LHCN-M2 (cell line): ENCODE measurements at places on chromosomes 2 and 18. TPM values are rescaled to one million over a fixed set of nuclear protein-coding genes. Genes with fewer than 3 reads are reported as not detected.

The CD207 gene
- total RNA-seq: not detected in 2 replicates

The RIT2 gene
- total RNA-seq: not detected in 2 replicates

DNA sequence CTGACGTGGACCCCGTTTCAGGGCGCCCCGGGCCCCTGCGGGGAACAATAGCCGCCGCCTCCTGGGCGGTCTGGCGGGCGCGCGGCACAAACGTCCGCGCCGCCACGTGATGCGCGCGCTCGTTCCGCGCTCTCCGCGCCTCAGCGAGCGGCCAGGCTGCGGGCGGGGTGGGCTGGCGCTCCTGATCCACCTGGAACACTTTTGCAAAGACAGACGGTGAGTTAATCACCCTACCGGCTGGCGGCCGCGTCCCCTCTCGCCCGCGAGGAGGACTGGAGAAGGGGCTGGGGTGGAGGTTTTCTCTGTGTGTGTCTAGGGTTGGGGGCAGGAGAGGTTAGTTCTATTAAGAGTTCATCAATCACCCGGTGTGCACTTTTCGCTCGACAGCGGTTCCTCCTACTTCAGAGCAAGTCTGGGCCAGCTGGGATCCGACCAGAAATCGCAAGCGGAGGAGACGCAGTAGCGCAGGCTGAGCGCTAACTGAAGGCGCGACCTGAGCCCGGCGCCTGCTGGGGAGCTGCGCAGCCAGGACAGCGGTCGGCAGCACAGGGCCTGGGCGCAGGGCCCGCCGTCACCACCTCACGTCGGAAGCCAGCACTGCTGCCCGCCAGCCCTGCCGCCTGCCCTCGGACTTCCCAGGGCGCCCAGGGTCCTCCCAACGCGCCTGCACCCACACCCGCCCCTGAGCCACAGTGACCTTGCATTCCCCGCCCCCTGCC is 10.3 kb upstream of the HOXD1 start:
- DNase-seq: no peak

DNA sequence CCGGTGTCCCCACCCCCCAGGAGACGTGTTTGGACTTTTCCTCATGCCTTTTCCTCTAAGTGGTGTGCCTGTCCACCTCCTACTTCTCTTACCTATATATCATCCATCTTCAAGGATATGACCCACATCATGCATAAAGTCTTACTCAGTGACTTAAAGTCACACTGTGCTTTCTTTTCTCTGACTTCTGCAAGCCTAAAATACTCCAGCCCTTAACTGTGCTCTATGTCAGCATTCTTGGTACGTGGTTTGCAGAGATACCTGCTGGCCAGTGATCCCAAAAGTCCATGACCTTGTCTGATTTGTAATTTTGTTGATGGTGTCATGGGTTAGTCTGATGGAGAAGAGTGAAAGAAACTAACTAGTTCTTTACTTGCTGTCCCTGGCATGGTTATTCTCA is 393.6 kb upstream of the NRP2 start:
- no peak for DNase-seq

- DNase-seq: no peak
Measured at GRCh38 chr18:9764011-9764481, 55.9 kb downstream of the RAB31 start.

DNA sequence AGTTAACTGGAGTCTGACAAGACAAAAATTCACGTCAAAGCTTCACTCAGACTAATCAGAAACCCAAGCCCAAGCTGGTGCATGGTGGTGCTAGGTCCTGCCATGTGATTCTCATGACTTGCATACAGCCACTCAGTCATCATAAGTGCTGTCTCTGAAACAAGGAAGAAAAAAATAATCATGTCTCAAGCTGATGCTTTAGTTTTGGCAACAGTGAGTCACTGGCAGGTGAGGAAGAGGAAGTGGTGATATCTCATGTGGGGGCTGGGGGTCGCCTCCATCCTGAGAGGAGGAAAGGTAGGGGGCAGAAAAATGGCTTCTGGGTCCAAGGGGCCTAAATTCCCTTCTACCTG is 136.3 kb downstream of the TMEM163 start:
- DNase-seq: no peak

GRCh38 chr2:27093430-27094352 is 7.1 kb downstream of the KHK start:
- DNase-seq: no peak

The RGPD3 gene
- total RNA-seq: 0.11 and 0.13 TPM in 2 replicates

The SKOR2 gene
- not detected in 2 replicates for total RNA-seq

The NT5DC4 gene
- total RNA-seq: not detected in 2 replicates

The IL36RN gene
- not detected in 2 replicates for total RNA-seq

DNA sequence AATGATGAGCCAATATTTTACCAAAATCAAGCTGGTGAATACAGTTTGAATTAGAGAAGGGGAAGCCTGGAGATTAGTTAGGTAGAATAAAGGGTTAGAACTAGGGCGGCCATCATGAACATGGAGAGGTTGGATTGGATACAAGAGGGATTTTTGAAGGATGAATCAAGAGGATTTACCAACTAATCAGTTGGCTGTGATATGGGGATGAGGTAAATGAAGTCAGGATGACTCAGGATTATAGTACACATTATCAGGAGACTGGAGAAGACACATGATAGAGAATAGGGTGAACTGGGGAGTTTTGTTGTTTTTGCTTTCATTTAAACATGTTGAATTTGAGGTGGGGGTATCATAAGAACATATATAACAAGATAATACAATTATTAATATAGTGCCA is 73.8 kb upstream of the PROKR1 start:
- DNase-seq: peak; percentile 14

DNA sequence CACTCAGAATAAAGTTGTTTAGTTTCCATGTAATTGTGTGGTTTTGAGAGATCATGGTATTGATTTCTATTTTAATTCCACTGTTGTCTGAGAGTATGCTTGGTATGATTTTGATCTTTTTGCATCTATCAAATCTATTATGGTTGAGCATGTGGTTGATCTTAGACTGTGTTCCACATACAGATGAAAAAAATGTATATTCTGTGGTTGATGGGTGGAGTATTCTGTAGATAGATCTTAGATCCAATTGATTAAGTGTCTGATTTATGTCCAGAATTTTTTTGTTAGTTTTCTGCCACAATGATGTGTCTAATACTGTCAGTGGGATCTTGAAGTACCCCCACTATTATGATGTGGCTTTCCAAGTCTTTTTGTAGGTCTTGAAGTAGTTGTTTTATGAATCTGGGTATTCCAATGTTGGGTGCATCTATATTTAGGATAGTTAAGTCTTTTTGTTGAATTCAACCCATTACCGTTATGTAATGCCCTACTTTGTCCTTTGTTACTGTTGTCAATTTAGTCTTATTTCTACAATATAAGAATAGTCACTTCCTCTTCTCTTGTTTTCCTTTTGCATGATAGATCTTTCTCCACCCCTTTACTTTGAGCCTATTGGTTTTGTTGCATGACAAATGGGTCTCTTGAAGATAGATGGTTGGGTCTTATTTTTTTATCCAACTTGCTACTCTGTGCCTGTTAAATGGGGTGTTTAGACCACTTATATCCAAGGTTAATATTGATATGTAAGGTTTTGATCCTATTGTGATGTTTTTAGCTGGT is 101.8 kb downstream of the TRABD2A start:
- DNase-seq: no peak

GRCh38 chr18:42114310-42114943 is 159.4 kb downstream of the PIK3C3 start:
- DNase-seq: peak; percentile 70

DNA sequence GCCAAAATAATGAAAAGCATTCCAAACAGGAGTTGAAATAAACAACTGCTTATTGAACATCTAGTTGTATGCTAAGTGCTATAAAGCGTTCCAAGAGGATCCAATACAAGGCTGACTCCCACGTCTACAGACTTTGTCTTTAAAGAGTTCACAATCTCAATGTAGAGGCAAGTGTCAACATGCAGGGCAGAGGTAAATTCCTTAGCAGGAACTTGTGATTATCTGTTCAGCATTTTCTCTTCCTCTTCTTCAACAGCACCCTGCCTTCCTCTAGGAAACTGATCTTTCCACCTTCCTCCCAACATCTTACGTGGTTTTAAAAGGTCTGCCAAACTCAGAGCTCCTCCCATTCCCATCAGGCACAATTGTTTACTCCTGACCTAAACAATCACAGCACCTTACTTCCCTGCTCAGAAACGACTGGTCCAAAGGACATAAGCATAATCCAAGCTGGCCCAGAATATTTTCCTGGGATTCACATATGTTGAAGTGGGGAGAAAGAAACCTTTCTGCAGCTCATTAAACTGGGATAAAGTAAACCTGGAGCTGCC is 83.9 kb downstream of the ITSN2 start:
- no peak for DNase-seq

GRCh38 chr2:83368916-83369315 is 1090.2 kb downstream of the SUCLG1 start:
- peak; percentile 91 for DNase-seq

GRCh38 chr2:101116841-101117552 is 34.2 kb downstream of the TBC1D8 start:
- no peak for DNase-seq
